ENCODE measurements at places on chromosomes 12 and 14.
A peak's percentile ranks its signal among the peaks of the same experiment; 100 is the strongest.

DNA sequence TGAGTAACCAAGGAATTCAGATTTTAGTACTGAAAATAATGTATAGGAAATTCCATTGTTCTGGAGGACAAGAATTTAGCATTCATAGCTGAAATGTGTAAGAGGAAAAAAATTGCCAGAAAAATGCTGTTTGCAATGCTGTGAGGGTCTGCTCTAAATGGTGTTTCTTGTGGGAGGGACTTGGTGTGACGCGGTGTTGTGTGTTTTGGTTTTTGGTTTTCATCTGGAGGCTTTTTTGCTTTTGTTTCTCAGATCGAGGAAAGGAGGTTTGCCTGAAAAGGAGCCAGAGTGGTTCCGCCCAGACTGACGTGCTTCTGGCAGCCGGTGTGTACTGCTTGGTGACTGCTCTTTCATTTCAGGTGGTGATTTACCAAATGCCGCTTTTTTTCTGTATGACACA lies 211.8 kb upstream of the HMGA2 start:
- no peak for DNase-seq

DNA sequence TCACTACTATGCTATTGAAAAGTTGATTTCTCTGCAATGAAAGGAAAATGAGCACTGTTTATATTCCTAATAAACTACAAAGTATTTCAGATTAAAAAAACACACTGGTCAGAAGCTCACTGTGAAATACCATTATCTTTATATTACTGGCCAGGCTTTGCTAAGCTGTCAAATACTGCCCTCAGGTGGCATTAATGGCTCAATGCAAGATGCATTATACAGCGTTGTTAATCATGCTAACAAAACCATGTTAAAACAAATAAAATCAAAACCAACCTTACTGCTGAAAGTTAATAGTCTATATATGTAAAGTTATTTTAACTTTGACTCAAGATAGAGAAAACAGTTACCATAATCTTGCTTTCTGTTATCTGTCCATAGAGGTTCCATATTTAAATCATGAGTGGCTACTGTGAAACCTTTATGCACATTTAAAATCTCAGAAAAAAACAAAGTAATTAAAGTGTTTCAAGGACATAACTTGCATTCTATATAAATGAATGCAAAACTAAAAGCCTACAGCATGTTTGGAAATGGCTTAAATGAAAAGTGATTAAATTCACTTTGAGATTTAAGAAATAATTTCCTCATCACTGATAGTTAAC lies 121.7 kb downstream of the RALGAPA1 start:
- peak; percentile 30 for DNase-seq

DNA sequence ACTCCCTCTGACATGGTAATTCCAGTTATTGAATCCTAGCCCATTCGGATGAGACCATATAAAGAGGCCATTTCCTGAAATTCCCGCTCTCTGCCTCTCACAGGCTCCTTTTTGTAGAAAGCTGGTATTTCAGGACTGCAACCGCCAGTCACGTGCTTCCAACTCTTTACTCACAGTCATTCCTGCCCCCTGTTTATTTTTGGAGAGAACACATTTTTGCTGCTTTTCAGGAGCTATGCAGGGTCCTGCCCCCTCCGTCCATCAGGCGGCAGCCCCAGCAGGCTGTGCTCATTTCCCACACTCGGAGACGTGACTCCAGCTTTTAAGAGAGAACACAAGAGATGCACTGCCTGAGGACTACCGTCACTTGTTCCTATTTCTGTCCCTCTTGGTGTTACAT lies 26.8 kb downstream of the IFT43 start:
- DNase-seq, result no peak

DNA sequence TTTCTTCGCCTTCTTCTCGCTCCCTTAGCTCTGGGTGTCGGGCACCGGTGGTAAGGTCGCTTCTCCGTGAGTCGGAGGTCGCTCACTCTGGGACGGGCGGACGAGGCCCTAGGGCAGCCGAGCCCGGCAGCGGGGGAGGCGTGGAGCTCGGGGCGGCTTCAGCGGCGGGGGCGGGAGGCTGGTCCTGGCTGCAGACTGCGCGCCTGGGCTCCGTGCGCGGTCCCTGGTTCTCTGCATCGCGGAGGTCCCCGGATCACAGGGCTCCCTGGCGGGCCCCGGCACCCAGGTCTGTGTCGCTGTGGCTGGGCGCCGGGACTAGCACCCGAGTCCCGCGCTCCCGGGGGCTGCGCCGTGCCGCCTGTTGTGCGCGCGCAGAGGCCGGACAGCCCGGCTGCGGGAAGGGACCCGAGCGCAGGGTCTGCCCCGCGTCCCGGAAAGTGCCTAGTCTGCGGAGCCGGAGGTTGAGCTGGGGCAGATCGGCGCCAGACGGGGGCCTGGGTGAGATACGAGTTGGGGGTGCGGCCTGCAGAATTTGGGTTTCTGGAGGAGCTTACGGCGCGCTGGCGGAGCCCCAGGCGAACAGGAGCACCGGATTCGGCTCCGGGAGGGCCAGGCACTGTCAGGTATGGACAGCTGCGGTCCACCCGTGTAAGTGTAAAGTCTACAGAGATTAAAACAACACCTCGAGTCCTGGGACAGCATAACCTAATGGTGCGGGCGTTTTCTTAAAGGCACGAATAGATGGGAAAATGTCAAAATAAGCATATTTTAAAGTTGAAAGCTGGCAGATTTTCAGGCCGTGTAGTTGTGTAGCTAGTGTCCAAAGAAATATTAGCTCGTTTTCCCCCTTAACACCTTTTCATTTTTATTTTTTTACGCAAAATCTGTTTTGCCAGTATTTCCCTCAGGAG lies 713 bp downstream of the FRMD6 start:
- DNase-seq, result no peak

All from HFF-Myc (cell line).